Urinary bladder (tissue), 4 donors: ENCODE measurements at places on chromosomes 6 and 20. TPM values are rescaled to one million over a fixed set of nuclear protein-coding genes. Genes with fewer than 3 reads are reported as not detected.
A peak's percentile ranks its signal among the peaks of the same experiment; 100 is the strongest.

DNA sequence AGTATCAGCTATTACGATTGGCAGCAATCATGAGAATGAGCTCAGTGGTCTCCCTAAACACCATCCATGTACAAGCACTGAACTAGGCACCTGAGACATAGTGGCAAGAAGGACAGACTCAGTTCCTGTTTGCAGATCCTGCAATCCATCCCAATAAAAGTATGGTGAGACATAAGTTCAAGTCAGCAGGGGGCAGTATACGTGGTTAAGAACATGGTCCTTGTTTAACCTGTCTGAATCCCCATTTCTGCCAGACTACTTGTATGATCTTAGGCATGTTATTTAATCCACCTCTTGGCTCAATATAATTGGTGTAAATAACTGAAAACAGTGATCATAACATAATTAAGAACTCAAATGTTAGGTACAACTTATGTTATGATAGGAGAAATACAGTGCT, 33.2 kb upstream of the PNISR start:
- no peak for DNase-seq

- DNase-seq = no peak
Observed at GRCh38 chr6:130417951-130418350, 52.1 kb downstream of the TMEM200A start.

DNA sequence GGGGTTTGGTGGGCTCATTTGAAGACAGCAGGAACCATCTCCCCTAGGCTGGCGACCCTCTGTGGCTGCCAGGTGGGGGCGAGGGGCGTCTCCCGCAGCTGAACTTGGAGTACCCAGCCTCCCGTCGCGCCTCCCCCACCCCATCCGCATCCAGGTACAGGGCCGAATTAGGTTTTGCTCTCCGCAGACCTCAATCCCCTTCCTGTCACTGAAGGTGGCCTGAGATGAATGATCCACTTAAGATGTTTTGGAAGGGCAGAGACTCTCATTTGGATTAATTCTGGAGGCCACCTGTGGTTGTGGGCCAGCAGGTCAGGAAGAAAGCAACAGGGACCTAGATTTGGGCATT, 493 bp downstream of the CD83 start:
- no peak for DNase-seq

- no peak for DNase-seq
Observed at GRCh38 chr6:151060766-151061531, 178.8 kb upstream of the AKAP12 start.

GRCh38 chr20:62707276-62707920, 1.2 kb upstream of the NTSR1 start:
- DNase-seq = no peak

GRCh38 chr20:32650401-32650944, 23.3 kb downstream of the C20orf203 start:
- DNase-seq = no peak

- no peak for DNase-seq
Observed at GRCh38 chr6:13811627-13812358, 2.6 kb downstream of the MCUR1 start.

DNA sequence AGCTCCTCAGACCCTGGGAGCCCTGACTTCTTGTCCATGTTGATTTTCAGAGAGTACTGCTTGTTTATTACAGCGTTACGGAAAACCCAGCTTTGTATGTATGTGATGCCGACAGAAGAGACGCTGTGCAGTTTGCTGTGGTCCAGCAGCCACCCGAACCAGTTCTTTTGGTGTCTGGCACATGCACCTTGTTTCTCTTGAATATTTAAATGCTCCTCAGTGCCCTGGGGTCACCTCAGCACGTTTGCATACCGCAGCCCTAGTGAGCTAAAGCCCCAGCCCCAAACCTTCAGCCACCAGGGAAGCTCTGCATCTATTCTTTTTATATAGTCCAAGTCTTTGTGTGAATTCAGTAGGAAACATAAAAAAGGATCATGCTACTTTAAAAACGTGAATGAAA, 39.9 kb downstream of the AFDN start:
- no peak for DNase-seq

GRCh38 chr6:112466373-112467151, 119.4 kb downstream of the RFPL4B start:
- no peak for DNase-seq

DNA sequence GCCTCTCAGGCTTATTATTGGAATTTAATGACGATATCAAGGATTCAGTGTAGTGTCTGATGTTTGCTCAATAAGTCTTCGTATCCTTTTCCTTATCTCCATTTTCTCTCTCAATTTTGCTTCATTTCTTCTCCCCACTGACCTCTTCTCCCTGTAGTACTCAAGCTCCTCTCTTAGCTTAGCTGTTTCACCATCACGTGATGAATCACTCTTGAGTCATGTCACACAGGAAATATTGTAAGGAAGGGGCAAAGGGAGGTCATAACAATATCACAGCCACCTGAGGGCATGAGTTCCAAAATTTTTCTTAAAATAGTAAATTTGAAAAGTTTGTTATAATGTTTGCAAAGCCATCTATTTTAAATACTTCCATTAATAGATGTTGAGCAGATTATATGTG, 392.2 kb upstream of the MARCKS start:
- no peak for DNase-seq

DNA sequence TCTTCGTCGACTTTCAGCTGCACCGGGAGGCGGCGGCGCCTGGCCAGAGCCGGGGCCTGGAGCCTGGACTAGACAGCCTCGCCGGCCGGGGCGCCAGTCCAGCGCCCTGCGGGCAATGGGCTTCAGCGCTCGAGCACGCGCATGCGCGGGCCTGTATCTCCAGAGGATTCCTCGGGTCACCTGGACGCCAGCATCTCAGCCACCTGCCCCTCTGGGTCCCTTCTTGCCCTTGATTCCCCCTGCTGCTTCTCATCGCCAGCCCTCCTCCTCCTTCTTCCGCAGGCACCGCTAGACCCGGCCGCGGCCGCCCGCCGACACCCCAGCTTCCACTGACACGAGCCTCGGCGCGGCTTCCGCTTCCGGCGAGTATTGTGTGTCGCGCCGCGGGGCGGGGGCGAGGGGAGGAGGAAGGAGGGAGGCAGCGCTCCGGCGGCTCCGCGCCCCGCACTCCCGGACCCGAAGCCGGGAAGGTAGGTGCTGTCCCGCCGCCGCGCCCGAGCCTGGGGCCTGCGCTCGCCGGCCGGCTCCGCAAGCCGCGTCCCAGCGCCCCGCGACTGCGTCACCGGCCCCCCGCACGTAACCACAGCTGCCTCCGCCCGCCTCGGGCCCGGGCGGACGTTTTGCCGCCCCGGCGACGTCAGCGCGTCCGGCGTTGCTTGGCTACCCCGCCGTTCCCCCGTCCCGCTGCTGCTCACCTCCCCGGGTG, at the start of gene TRIM39:
TRIM39 (plus strand) TSS at position 402 of the 706 bp plus-strand sequence. CDS start 2,391 bp downstream, outside the sequence.
- peak; percentile 64 for DNase-seq

Gene AKAP12
- total RNA-seq = 226 TPM

Gene SGK2
- total RNA-seq = 6.2 TPM

Gene TSHZ2
- total RNA-seq = 35.0 TPM

Gene PNPLA1
- not detected for total RNA-seq

Gene C2
- total RNA-seq = 4.0 TPM

Gene OR2B6
- total RNA-seq = not detected

Gene LSM2
- total RNA-seq = 22.5 TPM

Gene DDO
- total RNA-seq = 0.63 TPM
